ENCODE measurements at places on chromosomes 11 and 22.

DNA sequence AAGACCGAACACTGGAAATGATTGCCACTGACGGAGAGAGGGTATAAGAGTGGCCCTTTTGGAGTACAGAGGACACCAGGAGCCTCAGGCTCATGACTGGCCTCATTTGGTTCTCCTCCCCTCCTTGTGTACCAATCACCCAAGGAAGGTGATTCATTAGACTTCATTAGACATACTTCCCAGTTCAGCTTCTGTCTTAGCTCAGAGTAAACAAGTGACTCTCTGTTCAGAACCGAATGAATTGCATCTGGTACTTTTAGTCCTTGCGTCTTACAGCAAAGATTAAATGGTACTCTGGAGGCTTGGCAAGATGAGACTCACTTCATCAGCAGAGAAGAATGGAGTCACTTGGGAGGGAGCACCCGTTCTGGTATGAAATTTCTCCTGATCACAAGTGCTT, 75.2 kb downstream of the ZNRF3 start:
- DNase-seq = no peak

DNA sequence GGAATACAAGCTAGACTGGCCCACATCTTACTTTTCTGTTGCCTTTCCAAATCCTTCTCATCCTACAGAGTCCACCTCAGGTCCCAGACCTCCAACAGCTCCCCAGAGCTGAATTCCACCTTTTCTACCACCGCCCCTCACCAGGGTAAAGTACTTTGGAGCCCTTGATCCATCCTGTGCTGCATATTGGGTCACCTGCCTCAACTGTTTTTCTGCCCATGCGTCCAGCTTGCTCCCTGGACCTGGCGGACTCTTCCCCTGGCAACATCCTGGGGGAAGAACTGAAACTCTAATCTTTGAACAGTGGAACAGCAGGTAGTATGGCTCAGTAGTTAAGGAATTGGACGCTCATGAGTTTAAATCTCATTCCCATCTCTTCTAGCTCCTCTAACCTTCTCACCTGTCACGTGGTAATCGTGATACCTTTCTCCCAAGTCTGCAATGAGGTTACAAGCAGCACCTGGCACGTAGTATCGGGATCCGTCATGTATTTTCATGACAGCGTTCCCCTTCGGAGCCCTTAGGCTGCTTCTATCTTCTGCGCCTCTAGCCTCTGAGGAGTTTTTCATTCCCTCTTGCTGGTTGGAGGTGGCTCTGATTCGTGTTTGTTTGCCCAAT, 98.1 kb downstream of the CEP164 start:
- no peak for DNase-seq

- DNase-seq = no peak
Measured at GRCh38 chr11:83694191-83694910, 408.2 kb upstream of the CCDC90B start.

- no peak for DNase-seq
Measured at GRCh38 chr22:47883757-47884156, 1121.3 kb downstream of the TBC1D22A start.

DNA sequence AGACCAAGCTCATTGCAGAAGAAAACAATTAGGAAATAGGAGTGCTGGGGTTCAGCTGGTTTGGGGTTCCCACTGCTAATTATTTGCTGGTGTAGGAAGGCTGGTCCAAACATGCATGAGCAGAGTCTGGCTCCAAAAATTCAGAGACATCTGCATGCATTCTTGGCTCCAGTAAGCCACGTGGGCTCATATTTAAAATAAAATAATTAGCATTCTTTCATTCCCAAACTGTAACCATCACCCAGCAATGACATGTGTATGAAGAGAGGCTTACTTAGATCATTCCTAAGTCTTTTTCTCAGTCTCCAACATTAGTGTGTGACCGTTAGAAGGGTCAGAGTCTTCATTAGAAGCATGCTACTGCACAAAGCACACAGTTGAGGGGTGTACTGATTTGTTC, 58.4 kb downstream of the EFCAB6 start:
- no peak for DNase-seq

- DNase-seq = no peak
Measured at GRCh38 chr11:70872955-70873735, 379.2 kb downstream of the SHANK2 start.

- DNase-seq = peak; percentile 56
Measured at GRCh38 chr11:69335781-69336405, 41.9 kb downstream of the MYEOV start.

GRCh38 chr11:119805663-119806062, 76.7 kb upstream of the NECTIN1 start:
- no peak for DNase-seq

- no peak for DNase-seq
Measured at GRCh38 chr11:76506833-76507232, 62.0 kb downstream of the EMSY start.

GRCh38 chr11:20544603-20545237, 54.7 kb upstream of the SLC6A5 start:
- DNase-seq = no peak

GRCh38 chr11:123478352-123478987, 48.4 kb downstream of the GRAMD1B start:
- peak; percentile 84 for DNase-seq

- no peak for DNase-seq
Measured at GRCh38 chr11:61912530-61912898, 4.9 kb downstream of the RAB3IL1 start.

GRCh38 chr11:100940111-100940510, 189.5 kb downstream of the PGR start:
- no peak for DNase-seq

DNA sequence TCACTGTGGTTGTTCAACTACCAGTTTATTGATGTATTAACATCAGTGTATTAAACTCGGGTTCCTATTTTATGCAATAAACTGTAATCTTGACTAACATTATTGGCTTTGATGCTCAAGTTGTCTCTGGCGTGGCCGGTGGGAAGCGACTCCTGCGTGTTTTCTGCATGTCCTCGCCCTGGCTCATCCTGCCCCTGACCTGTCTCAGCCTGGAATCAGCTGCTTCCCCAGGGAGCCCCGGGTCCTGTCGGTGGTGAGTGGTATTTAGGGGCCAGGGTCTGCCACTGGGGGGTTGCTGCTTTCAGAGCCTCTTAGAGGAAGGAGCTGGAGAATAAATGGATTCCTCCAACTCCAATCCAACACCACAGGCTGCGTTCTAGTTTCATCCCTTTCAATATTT, 22.5 kb downstream of the IFITM10 start:
- no peak for DNase-seq

DNA sequence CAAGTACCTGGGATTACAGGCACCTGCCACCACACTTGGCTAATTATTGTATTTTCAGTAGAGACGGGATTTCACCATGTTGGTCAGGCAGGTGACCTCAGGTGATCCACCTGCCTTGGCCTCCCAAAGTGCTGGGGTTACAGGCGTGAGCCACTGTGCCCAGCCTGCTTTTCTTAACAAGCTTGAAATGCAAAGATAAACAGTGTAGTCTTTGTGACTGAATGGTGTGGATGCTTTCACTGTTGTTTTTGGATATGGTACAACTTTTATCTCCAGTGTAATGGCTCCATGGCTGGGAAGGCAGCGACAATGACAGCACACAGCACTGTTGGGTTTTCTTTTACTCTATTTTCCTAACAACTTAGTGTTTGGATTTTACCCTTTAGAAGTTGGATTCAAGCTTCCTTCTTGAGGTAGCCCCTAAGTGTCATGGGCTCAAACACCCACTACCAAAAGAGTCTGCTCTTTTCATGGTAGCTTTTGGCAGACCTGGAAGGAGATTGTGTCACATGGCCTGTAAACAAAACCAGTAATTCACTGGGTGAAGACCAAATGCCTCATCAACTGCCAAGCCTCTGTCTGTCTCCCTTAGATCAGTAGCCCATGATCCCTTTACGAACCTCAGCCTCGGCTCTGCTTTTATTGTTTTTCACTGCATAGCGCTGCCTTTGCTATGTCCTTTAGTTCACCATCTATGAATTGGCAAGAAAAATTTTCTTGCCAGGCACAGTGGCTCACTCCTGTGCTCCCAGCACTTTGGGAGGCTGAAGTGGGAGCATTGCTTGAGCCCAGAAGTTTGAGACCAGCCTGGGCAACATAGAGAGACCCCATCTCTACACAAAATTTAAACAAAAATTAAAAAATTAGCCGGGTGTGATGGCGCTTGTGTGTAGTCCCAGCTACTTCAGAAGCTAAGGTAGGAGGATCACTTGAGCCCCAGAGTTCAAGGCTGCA, 6.4 kb downstream of the VPS51 start:
- DNase-seq = no peak

GRCh38 chr11:95134491-95134890, 44.8 kb downstream of the ENDOD1 start:
- peak; percentile 84 for DNase-seq

DNA sequence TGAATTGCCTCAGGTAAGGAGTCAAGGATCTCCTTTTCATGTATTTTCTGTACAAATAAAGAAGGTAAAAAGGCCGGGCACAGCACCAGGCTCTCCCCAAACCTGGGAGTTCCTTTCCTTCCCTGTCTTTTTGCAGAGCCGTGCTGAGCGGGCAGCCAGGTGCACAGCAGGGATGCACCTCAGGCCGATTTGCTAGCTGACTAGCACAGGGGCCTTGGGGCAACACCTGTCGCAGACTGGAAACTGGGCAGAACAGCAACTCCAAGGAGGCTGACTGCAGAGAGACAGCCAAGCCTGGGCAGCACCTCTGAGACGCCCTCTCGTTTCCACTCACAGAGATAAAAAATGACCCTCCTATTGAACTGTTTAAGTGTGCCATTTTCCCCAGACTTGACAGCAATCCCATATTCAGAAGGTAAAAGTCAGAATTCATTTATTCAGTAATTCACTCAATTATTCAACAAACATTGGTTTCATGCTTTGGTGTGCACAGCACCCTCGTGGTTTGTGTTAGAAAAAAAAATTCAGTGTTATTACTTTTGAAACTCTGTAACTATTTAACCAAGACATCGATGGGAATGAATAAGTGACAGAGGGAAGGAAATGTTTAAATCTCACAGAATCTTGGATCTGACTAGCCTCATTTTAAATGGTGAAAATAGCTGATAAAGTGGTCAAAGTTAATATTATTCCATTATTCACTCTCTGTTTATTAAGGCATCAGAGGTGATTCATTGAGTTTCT, 120.9 kb downstream of the GALNT18 start:
- no peak for DNase-seq

- no peak for DNase-seq
Measured at GRCh38 chr11:30245621-30246020, 14.8 kb downstream of the FSHB start.

DNA sequence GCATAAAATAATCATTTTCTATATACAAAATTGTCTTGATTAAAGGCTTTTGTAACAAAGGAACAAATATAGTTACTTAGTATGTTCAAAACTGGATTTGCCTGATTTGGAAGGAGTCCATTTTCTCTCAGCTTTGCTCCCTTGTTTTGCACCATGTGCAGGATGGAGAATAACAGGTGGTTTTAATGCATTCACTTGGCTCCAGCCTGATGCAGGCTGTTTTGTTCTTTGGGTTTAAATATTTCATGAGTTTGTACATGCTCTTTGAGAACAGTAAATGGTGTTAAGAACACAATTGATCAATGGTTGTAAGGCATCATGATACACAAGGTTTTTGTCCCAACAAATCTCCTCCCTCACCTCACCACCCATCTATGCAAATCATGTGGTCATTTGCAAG, 886.9 kb upstream of the CCDC90B start:
- no peak for DNase-seq

DNA sequence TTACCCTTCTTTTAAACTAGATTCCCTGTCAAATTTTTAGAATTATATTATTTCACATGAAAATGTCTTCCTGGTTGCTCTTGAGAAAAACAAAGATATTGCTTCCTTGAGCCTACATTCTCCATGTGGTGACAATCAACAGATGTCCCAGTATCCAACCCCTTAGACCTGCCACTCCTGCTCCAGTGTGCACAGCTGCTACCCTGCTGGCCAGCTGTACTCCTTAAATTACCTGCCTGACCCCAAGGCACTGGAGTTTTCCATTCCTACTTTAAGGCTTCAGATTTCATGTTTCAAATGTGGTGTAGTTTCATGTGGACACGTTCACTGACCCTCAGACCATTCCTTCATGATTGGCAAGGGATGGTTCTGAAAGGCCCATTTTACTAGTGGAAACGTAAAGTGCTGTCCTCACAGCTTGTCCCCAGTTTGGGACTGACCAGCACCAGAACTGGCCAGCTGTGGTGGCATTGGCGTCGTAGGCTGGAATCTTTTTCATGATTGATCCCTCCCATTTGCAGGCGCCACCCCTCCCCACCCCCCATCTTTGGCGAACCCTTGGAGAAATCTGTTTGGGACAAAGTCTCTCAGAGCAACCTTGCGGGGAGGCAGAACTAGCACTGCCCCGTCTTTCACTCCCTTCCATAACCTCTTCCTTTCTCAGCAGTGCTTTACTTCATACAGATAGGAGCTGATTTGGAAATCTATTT, 123.5 kb downstream of the DBX1 start:
- DNase-seq = no peak

DNA sequence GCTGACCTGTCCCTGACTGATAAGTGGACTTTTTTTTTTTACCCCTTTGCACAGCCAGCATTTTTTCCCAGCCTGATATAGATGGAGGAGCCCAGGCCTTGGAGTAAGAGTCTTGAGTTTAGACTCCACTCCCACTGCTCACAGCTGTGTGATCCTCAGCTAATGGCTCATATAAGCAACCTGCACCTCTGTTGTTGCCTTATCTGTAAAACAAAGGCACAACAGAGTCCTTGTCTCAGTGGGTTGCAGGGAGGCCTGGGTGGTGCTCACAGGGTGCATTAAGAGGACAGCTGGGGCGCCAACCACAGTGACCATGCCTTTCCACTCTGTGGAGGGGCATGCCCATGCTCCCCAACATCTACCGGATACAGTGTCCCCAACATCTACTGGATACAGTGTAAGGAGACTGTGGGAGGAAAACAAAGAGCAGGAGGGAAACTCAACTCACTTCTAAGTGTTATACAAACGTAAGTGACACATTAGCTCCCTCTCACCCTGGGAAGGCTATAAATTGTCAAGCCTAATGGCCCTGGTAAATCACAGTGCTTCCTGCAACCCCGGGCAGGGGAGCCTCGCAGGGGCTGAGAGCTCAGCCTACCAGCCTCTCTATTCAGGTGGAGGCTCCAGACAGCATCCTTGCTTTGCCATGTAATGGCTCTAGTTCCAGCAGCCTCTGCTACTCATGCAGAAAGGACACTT, 109.5 kb downstream of the TENM4 start:
- no peak for DNase-seq

- peak; percentile 64 for DNase-seq
Measured at GRCh38 chr11:131615611-131616010, 245.2 kb downstream of the NTM start.

GRCh38 chr22:34501366-34501965, 564.5 kb upstream of the ISX start:
- DNase-seq = no peak

GRCh38 chr11:13344818-13345217, 67.2 kb downstream of the BMAL1 start:
- no peak for DNase-seq

GRCh38 chr22:31282748-31283468, 9.4 kb downstream of the PIK3IP1 start:
- no peak for DNase-seq

GRCh38 chr22:36430863-36431262, 43.1 kb upstream of the MYH9 start:
- DNase-seq = peak; percentile 64

DNA sequence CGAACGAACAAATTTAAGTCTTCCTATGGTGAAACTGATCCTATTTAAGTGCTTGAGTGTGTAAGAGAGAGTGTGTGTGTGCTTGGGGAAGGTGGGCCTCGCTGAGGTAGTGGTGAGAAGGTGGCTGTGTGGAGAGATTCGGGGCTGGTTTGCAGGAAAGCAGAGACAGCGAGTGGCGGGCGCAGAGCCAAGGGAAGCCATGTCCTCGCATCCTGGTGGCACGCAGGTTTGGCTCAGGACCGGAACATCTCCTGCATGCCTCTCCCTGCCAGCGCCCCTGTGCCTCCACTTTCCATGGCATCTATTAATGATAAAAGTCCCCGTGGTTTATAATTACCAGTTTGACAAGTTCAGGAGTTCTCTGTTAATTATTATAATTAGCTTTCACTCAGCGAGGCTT, 383.1 kb upstream of the CADM1 start:
- DNase-seq = no peak
